ENCODE measurements at places on chromosomes 12 and 14.

DNA sequence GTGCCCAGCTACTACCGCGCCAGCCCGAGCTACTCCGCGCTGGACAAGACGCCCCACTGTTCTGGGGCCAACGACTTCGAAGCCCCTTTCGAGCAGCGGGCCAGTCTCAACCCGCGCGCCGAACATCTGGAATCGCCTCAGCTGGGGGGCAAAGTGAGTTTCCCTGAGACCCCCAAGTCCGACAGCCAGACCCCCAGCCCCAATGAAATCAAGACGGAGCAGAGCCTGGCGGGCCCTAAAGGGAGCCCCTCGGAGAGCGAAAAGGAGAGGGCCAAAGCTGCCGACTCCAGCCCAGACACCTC, 697 bp downstream of the HOXC10 start:
- no peak for DNase-seq

GRCh38 chr14:74611650-74612349, at the start of gene LTBP2:
Gene LTBP2 (minus strand): TSS chr14:74612237. CDS start chr14:74611944, 293 bp downstream.
- no peak for DNase-seq

GRCh38 chr12:126905752-126906151, 1361.2 kb upstream of the TMEM132C start:
- no peak for DNase-seq

GRCh38 chr12:1546931-1547640, 47.3 kb downstream of the FBXL14 start:
- no peak for DNase-seq

DNA sequence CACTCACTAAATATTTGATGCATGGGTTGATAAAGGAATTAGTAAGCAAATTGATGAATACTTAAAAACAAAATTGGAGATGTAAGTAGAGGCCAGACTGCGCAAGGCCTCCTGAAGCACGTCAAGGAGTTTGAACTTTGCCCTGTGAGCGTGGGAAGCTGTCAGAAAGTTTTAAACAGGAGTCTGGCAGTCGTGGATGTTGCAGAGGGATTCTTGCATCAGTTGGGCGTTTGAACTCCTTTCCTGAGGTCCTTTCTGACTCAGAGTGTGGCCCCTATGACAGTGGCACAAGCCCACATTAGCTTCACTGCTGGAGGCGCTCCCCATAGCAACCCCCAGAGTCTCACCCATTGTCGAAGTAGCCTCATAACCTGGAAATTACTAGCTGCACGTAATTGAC, 17.9 kb upstream of the IL22 start:
- DNase-seq = no peak

GRCh38 chr12:6468283-6468575, 2.2 kb downstream of the VAMP1 start:
- no peak for DNase-seq

- DNase-seq = no peak
Observed at GRCh38 chr14:72754949-72755348, 139.0 kb downstream of the DPF3 start.

- DNase-seq = peak; percentile 67
Observed at GRCh38 chr14:39102969-39103957, at the start of gene SEC23A. Gene SEC23A (minus strand): TSS chr14:39103235. CDS start chr14:39096118, 7,117 bp downstream.

DNA sequence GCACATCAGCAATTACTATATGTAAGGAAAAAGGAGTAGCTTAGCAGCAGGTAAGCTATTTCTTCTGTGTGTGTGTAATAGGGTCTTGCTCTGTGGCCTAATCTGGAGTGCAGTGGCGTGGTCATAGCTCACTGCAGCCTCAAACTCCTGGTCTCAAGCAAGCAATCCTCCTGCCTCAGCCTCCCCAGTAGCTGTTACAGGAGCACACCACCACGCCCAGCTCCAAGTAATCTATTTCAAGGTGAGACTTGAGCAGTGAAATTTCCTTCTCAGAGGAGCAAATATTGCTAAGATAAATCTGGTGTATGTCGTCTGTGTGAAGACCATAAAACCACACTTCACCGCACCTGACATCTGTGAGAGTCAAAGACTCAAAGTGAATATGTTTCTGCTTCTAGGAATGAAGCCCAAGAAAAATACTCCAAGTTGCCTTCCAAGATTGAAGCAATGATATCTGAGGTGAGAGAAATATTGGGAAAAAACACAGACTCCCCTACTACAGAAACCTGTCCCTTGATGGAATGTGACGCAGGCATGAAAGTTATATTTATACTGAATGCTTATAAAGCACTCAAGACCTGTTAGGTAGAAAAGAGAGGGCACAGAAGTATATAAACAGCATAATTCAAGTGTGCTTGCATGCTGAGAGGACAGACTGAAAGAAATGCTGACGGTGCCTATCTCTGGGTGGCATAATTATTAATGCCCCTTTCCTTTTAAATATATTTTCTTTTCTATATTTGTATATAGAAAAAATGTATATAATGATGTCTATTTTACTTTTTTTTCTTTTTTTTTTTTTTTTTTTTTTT, 2.5 kb upstream of the SELPLG start:
- DNase-seq = no peak

DNA sequence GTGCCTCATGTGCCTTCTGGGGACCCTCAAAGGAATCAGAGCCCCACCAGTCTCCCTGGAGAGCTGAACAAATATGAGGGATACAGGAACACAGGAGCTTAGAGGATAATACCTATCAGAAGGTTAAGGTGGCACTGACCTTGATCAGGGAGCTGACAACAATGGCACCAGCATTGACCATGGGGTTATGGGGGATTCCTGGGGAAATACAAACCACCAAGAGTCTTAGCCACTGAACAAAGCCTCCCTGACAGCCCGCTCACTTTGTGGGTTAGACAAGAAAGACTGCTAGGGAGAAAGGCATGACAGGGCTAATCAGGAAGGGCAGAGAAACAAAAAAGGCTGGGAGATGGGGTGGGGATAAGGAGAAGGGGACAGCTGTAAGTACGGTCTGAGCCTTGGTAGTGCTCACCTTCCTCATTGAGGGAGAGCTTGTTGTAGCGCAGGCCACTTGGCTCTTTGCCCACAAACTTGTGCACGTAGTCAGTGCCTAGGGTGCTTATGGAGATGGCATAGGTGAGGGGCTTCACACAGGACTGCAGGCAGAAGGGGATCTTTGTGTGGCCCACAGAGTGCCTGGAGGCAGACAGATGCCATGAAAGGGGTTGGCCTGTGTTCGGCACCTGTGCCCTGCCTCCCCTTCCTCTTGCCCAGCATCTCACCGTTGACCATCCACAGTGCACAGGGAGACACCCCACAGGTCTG, 9.3 kb downstream of the SPRYD4 start:
- no peak for DNase-seq
